Fibroblast of skin of back (primary cell): ENCODE measurements at places on chromosomes 13 and 19.

- DNase-seq, result peak; percentile 52
Observed at GRCh38 chr13:44219577-44220548, 153.8 kb upstream of the SERP2 start.

DNA sequence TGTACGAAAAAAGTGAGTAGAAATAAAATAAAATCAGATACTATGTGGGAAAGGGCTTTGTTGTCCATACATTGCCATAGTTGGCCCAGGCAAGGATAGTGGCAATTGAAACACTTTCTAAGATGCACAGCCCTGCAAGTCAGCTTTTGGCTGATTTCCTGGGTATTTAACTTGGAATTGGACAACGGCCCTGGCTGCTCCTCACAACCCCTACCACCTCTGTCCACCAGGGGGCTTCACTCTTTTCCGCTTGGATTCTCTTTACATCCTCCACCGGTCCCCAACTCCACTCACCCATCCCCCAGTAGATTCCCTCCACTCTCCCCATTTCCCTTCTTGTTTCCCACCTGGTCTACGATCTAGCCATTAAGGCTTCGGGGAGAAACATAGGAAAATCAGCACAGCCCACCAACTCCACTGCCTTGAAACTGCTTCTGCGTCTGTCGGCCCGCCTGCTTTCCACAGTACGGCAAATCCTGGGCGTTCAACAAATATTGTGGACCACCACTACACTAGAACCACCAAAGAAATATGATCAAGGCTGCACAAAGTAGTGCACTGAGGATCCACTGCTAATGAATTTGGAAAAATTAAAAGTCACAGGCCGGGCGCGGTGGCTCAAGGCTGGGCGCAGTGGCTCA is 48.6 kb upstream of the GTF3A start:
- DNase-seq, result peak; percentile 60

DNA sequence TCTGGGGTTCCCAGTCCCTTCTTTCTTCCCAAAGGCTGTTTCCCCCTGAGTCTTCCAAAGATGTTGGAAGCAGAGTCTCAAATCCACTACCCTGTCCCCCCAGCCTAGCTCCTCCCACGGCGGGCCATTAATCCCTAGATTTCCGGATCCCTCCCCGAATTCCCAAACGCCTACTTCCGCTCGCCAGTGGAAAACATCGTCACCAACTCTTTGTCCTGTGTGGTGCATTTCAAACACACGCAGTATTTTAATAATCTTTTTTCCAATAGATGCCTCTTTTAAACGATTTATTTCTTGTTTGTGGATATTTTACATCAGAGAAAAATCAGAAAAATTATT is 610 bp downstream of the ZNF791 start:
- DNase-seq, result peak; percentile 83

- DNase-seq, result peak; percentile 63
Observed at GRCh38 chr13:47310401-47310800, 413.5 kb upstream of the HTR2A start.

DNA sequence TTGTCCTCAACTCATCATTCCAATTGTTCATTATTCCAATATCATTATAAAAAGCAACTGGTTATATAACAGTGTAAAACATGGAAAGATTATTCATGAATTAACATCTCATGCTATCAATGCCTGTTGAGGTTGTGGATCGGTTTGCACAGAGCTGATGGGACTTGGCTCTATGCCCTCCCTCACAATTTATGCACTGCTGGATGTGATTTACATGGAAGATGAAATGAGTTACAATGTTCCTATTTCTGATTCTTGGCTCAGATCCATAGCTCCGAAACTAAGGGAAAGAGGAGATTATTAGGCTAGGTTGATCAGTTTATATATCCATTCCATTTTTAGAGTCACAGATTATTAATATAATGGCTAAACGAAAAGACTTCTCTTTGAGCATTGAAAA is 38.6 kb downstream of the SCEL start:
- no peak for DNase-seq

DNA sequence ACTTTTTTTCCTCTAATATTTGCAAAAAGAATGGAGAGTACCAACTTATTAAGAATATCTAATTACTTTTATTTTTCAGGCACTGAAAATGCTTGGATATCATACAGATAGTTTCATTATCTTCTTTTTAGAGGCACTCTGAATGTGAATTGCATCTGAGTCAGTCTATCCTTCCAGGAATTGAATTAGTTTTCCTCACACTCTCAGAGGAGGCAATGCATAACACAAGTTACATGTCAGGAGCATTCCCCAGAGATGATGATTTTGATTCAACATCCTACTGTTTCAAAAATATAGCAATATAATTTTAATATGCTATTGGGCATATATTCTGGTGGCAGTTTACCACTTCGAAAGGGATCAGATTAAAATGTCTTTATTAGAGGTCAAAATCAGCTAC is 1315.4 kb downstream of the PCDH9 start:
- DNase-seq, result peak; percentile 88

GRCh38 chr13:46039411-46040182 is 12.9 kb downstream of the ZC3H13 start:
- peak; percentile 60 for DNase-seq

DNA sequence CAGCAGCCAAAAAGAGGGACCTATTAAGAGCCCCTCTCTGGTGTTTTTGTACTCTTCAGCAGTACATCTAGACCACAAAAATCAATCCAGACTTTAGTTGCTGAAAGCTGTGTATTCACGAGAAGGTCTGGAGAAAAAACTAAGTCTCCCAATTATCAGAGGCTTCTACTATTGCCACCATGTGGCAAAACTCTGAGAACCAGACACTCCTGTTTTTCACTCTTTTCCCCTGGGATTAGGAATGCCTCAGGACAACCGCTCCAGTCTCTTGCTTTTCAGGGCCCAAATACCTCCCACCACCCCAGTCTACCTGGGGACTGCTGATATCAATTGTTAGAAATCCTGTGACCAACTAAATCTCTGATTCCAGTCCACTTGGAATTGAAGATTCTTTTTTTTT is 30.1 kb upstream of the OBI1 start:
- DNase-seq, result no peak

DNA sequence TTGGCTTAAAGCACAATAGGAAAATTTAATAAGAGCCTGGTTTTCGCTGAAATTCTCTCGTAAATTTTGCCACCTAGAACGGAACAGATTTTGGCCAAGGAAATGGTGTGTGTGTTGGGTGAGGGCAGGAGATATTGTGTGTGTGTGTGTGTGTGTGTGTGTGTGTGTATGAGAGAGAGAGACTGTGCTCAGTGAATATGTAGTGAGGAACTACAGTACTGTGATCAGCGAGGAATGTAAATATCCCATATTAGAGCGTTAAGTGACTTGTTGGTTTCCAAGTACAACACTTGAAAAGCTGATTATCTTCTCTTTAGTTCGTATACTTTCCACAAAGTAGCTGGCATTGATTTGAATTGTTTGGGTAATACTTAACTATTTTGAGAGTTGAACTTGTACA is 738.9 kb downstream of the PCDH9 start:
- no peak for DNase-seq

DNA sequence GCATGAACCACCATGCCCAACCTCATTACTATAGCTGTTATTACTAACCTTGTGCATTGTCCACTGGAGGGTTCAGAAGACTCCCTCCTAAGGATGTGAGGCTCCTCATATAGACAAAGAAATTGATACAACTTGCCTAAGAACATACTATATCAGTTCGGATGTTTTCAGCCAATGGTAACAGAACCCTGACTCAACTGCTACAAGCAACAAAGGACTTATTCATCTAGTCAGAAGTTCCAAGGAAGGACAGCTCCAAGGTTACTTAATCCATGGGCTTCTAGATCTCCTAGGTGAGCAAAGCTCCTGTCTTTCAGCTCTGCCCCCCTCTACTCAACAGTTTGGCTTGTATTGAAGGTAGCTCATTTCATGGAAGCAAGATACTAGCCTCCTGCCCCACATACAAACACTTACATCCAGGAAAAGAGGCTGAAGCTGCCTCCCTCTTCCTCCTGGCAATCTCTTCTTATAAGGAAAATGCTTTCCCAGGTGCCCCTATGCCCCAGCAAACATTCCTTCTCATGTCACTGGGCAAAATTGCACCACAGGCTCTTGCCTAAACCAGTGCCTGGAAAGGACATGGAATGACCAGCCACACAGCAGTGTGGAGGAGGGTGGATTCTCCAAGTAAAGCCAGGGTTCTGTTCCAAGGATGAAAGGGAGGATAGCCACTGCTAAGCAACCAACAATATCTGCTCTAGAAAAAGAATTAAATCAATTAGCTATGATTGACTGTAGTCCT is 497.8 kb downstream of the FOXO1 start:
- DNase-seq, result no peak

- no peak for DNase-seq
Observed at GRCh38 chr13:80850771-80851170, 509.8 kb upstream of the SPRY2 start.

- peak; percentile 40 for DNase-seq
Observed at GRCh38 chr19:44903602-44904425, 1.8 kb upstream of the APOE start.

- DNase-seq, result peak; percentile 79
Observed at GRCh38 chr13:90105849-90106496, 1241.5 kb upstream of the MIR17HG start.

- DNase-seq, result no peak
Observed at GRCh38 chr13:33174491-33174890, 111.1 kb downstream of the STARD13 start.

DNA sequence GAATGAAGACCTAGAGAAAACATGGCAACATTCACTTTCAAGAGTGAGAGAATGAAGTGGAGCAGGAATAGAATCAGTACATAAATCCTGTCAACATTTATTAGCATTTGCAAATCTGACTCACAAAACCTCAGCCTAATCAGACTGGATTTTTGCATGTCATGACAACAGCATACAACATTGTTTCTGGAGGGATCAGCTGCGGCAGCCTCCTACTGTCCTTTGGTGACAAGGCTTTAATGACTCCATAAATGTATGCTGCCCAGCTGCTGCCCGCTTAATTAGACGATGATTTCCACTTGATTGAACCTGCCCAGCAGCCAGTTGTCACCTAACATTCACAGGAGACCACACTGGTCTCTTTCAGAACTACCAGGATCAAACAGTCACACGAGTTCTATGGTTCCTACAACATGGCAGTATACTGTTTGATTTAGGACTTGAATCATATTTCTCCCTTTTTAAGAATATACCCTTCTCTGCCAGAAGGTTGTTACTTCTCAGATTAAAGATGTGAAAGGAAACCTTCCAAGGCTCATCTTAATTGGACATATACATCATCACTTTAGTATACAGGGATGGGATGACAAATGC is 9.3 kb downstream of the EBPL start:
- no peak for DNase-seq

DNA sequence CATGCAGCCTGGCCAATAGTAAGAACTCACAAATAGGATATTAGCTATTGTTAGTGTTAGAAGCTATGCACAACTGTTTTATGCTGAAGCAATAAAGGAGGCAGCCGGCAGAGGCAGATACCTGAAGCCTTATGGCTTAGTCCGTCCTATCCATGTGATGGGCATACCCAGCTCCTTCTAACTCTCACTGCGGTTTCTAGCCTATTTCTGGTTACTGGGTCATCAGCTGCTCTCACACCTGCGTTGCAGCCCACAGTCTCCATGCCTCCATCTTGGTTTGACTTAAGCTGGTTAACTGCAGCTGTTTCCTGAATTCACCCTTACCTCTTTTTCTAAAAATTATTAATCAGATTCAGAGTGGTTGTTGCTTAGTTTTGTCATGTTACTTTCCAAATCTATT is 40.5 kb upstream of the CNMD start:
- DNase-seq, result no peak

DNA sequence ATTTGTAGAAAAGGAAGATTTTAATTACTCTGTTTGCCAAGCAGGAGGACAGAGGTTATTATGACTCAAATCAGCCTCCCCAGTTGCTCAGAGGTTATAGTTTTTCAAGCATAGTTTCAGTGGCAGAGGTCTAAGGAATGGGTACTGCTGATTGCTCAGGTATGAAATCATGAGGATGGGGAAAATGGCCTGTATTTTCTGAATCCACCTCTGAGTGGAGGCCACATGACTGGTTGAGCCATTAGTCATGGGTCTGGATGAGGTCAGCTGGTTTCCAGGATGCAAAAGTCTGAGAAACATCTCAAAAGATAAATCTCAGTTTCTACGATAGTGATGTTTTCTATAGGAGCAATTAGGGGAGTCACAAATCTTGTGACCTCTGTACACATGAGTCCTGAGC is 62.8 kb upstream of the CEACAM8 start:
- DNase-seq, result peak; percentile 3

GRCh38 chr13:111241862-111242261 is 78.6 kb upstream of the TEX29 start:
- DNase-seq, result no peak

DNA sequence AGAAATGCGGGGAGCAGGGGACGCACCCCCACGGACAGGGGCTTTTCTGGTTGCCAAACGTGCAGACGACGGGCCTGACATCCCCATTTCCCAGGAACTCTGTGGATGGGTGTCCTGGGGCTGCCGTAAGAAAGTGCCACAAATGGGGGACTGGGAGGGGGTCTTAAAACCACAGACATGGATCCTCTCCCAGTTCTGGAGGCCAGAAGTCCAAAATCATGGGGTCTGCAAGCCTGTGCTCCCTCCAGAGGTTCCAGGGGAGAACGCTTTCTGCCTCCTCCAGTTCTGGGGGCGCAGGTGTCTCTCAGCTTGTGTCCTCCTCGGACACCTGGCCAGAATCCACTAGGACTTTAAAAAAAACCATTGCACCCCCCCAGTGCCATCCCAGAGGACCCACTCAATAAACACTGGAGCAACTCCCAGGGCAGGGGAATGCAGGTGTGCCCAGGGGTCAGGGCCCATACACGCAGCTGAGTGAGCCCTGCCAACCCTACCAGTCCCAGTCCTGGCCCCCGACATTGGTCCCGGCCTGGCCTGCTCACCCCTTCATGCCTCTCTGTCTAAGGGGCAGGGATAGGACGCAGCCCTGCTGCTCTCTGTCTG is 103.9 kb downstream of the GADD45B start:
- DNase-seq, result no peak

DNA sequence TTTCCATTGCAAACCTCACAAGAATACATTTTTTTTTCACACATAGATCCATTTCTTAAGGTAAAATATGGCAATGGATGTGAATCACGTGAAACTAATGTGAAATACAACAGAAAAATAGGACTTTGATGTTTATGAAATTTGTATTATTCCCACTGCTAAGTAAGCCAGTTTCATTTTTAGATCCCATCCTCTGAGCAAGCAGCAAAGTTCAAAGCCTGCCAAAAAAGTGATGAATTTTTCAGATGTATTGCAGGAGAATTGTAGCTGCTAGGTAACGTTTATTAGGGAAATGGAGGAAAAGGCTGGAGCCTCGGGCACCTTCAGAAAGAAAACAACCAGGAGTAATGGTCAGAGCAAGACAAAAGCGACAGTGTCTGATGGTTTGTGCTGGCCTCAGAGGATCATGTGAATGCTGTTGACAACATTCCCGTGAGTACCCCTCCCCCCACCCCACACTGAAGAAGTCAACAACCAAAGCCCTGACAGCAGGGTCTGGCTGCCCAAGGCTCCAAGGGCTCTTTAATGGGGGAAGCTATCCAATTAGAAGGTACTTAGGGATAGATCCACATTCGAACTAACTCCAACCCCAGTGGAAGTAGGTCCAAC is 95.5 kb downstream of the OXGR1 start:
- DNase-seq, result no peak

- no peak for DNase-seq
Observed at GRCh38 chr13:26473571-26474230, 83.8 kb upstream of the WASF3 start.

GRCh38 chr13:63636316-63636993 is 2220.8 kb upstream of the PCDH20 start:
- no peak for DNase-seq

GRCh38 chr13:92781965-92782690 is 444.5 kb upstream of the GPC6 start:
- DNase-seq, result peak; percentile 4

- no peak for DNase-seq
Observed at GRCh38 chr13:114162533-114162922, 16.5 kb upstream of the CFAP97D2 start.

- DNase-seq, result no peak
Observed at GRCh38 chr19:579111-579841, 6.9 kb downstream of the BSG start.
